Naive thymus-derived CD4-positive, alpha-beta T cell (primary cell): ENCODE measurements at places on chromosomes 11 and 22. TPM values are rescaled to one million over a fixed set of nuclear protein-coding genes. Genes with fewer than 3 reads are reported as not detected.

The CLNS1A gene
- 100 TPM for total RNA-seq

The GLB1L2 gene
- total RNA-seq: 1.4 TPM

The ART1 gene
- not detected for total RNA-seq

The POU2AF1 gene
- total RNA-seq: 0.57 TPM

The TENM4 gene
- not detected in 2 replicates for total RNA-seq

The UBQLNL gene
- 0.73 TPM for total RNA-seq

The P2RY6 gene
- total RNA-seq: 0.34 TPM

The APOC3 gene
- total RNA-seq: not detected

The FAM227A gene
- 0.24 TPM for total RNA-seq
